ENCODE measurements at places on chromosomes 13 and 19. TPM values are rescaled to one million over a fixed set of nuclear protein-coding genes. Genes with fewer than 3 reads are reported as not detected.

OR7D2 gene
- 0.12 TPM for total RNA-seq

DNA sequence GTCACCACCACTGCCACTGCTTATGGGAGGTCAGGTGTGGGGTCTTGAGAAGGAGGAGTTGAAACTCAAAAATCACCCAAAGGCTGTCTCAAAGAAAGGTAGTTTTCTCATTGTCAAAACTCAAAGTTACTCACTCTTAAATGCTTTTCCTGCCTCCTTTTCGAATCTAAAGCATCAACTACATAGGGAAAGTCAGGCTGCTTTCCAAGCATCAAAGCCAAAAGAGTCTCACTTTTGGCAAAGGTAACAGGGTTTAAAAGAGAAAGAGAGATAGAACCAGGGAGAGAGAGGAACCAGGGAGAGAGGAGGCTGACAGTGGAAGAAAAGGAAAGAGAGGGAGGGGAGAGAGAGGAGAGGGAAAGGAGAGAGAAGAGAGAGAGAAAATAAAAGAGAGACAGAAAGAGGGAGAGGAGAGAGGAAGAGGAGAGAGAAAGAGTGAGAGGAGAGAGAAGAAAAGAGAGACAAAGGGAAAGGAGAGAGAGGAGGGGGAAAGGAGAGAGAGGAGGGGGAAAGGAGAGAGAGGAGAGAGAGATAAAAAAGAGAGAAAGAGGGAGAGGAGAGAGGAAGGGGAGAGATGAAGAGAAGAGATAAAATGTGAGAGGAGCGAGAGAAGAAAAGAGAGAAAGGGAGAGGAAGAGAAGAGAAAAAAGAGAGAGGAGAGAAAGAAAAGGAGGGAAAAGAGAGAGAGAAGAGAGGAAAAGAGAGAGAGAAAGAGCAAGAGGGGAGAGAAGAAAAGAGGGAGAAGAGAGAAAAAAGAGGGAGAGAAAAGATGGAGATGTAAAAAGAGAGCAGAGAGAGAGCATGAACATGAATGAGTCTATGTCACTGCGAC lies 262.0 kb upstream of the TSHZ3 start:
- no peak for ATAC-seq

DNA sequence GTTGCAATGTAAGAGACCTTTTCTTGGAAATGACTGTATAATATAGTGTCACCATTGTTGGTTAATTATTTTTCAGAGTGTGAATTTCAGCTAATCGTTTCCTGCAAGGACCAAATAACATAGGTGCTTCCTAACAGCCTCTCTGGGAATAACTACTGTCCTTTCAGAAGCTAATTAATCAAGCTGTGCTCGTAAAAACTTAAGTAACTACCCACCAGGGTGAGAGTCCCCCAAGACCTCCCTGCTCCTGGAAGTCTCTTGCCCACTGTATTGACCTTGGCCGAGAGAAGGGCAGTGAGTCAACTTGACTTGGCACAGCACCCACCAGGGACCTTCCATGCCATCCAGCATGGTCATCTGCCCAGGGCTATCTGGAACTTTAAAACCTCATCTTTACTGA lies 50.3 kb downstream of the UQCRFS1 start:
- no peak for ATAC-seq

GRCh38 chr13:94947392-94947791 lies 235.0 kb upstream of the SOX21 start:
- ATAC-seq: no peak

GRCh38 chr13:41017159-41017558 lies 2.0 kb downstream of the ELF1 start:
- no peak for ATAC-seq

GRCh38 chr19:33143897-33144405 lies 12.0 kb downstream of the WDR88 start:
- ATAC-seq: peak; percentile 92
